ENCODE measurements at places on chromosomes 11 and 22.

- peak; percentile 79 for DNase-seq
Observed at GRCh38 chr11:123577081-123577598, 77.3 kb downstream of the SCN3B start.

GRCh38 chr11:93348930-93349329, 18.4 kb downstream of the DEUP1 start:
- no peak for DNase-seq

GRCh38 chr22:33666961-33667619, 253.2 kb downstream of the LARGE1 start:
- no peak for DNase-seq

GRCh38 chr11:46251954-46252353, 25.5 kb upstream of the CREB3L1 start:
- no peak for DNase-seq

Measured in activated T-cell treated with anti-CD3 and anti-CD28 coated beads, Interleukin-2, amount 50 U/mL, for 48 hours (primary cell).